IMR-90 (cell line): ENCODE measurements at places on chromosomes 4 and X. TPM values are rescaled to one million over a fixed set of nuclear protein-coding genes. Genes with fewer than 3 reads are reported as not detected.

CTAG2 gene
- total RNA-seq: 23.6 and 27.1 TPM in 2 replicates

TCEAL8 gene
- total RNA-seq: 31.5 and 91.4 TPM in 2 replicates

VCX gene
- not detected in 2 replicates for total RNA-seq

MAGEC3 gene
- not detected in 2 replicates for total RNA-seq

IL9R gene
- total RNA-seq: not detected in 2 replicates

- no peak for DNase-seq
These were observed 130.0 kb downstream of the CPZ start for GRCh38 chr4:8722556-8722955.

GRCh38 chrX:48573690-48574269 lies 504 bp upstream of the RBM3 start:
- no peak for DNase-seq

DNA sequence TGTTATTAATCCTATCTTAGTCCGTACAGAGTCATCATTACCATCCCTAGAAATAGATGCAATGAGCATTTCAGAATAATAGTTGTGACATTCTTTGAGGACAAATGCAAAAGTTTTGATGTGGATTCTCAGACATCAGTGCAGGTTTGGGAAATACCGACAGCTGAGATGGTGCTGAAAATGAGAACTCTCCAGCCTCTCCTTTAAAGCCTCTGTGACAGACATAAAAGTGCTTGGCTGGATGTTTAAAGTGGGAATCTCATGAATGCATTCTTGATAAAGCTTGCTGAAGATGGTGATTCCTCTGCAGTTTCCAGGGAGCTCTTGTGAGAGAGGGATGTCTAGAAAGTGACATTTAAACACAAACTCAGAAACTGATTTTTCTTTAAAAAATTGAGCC lies 35.0 kb upstream of the SLC7A11 start:
- no peak for DNase-seq

DNA sequence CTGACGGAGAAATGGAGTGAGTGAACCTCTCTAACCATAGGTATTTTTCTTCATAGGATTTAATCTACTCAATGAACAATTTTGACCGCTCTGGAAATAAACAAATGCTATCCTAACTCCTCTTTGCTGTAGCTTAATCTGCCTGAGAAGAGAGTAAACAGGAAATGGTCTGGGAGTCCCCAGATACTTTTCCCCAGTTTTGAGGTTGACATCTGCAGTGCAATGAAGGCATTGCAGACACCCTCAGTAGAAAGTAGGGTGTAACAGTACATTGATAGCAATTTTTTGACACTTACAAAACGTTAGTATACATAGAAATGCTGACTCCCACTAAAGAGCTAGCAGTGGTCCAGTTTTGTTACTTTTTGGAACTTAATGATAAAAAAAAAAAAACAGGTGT lies 495.9 kb upstream of the FAM241A start:
- no peak for DNase-seq

DNA sequence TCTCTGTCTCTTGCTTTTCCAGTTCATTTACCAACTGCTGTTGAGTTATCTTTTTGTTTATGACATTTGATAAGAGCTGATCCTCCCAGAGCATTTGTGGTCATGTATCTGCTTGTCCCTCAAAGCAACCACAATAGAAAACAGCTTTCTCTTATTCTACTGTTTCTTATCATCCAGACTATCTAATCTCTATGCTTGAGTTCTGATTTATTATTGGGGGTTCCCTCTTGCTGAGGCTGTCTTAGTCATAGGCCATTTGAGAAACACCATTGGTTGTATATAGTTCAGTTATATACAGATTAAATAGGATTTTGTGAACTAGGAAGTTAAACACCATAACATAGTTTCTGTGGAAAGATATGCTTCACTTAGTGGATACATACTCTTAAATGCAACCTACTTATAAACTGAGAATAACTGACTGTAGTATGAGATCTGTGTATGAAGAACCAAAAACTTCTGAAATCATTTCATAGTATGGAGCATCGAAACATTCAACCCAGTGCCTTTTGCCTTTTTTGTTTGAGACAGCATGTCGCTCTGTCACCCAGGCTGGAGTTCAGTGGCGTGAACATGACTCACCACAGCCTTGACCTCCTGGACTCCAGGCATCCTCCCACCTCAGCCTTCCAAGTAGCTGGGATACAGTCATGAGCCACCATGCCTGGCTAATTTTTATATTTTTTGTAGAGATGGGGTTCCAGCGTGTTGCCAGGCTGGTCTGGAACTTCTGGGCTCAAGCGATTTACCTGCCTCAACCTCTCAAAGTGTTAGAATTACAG lies 75.8 kb downstream of the STIM2 start:
- peak; percentile 23 for DNase-seq

- no peak for DNase-seq
These were observed 34.2 kb downstream of the ARAP2 start for GRCh38 chr4:36209941-36210649.
